ENCODE measurements at places on chromosomes 16 and 17. TPM values are rescaled to one million over a fixed set of nuclear protein-coding genes. Genes with fewer than 3 reads are reported as not detected.

ADAP2 gene
- 0.77 TPM for total RNA-seq

- no peak for DNase-seq
These were observed 11.4 kb downstream of the NDUFAF8 start for GRCh38 chr17:81250286-81251093.

DNA sequence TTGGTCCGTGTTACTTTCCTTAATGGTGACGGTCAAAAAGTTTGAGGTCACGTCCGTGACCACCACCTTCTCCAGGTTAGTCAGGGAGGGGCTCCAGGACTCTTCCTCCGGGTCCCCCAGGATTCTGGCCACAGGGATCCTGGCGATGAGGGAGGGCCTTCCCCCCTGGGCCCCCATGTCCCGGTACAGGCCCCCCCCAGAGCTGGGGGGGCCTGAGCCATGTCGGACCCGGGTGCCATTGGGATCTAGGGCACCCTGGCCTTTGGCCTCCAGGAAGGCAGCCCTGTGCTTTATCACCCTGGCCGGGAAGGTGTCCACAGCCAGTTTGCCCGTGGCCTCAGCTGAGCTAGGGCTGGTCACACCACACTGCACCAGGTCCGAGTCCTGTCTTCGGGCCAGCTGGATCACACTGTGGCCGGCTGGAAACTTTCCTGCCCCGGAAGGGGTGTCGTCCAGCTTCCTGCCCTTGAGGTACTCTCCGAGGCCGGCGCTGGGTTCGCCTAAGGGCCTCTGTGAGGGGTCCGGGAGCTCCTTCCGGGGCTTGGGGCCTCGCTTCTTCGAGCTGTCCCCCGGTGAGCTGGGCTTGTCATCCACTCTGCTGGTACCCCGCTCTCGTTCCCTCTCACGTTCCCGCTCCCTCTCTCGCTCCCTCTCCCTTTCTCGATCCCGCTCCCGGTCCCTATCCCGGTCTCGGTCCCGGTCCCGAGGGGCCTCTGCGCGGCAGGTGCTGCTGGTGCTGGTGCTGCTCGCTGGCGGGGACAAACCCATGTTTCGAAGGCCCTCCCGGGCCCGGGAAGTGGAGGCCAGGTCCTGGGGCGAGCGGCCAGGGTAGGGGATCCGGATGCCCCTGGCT, 2.0 kb downstream of the CBX8 start:
- DNase-seq: no peak

- no peak for DNase-seq
These were observed 20.1 kb downstream of the RAB11FIP3 start for GRCh38 chr16:445566-445965.

DNA sequence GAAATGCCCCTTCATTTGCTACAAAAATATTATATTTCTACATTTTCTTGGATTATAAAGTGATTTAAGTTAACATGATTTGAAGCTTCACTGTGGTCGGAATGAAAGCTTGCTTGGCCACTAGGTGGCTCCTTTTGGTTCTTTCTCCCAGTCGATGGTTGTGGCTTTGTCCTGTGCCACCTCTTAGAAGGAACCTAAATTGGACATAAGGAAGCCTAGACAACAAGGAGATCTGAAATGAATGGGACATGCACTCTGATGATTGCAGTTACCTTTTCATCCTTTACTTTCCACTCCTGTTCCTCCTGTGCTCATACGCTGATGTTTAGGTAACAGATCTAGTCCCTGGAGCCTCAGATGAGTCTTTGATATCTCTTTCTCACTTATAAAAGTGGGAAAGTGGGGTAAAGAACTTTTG, 39.2 kb downstream of the FTO start:
- peak; percentile 47 for DNase-seq

GRCh38 chr17:43832168-43832975, 574 bp downstream of the MPP3 start:
- DNase-seq: peak; percentile 50

DNA sequence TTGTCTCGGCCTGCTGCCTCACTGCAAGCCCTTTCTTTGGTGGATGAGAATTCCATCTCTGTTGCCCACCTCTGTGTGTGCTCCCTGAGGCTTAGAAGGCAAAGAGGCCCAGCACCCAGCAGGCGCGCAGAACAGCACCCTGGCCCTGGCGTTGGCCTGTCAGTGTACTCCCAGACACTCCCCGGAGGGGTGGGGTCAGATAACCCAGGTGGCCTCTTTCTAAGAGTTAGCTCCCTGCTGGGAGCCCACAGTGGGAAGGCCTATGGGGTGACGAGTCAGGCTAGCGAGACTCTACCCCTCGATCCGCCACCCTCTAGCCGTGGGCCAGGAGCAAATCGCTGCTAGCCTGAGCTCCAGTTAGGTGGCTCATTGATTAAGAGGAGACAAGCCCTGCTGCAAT, 38.1 kb downstream of the SRL start:
- no peak for DNase-seq

ZNF469 gene
- total RNA-seq: 0.39 TPM

DNA sequence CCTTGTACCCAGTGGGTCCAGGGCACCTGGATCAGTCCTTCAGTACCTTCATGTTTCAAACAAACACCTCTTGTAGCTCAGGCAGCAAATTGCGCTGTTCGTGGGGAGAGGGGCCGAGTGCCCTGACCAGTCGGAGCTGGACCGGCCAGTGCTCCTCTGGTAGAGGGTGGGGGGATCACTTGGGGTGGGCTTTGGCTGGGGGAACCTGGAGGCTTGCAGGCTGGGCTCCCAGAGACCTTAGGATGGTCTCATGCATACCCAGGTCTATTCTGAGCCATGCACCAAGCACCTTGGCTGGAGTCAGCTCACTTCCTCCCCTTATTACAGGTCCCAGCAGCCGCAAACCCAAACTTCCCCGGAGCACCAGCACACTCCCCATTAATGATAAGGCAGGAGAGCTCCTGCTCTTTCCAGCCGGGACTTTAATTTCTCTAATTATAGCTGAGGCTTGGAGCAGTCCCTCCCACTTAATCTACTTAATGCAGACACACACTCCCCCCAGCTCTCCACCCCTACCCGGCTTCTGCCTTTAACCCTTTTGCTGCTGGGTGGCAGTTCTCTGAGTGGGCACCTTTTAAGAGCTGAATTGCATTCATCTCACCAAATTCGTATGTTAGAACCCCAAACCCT, 26.3 kb upstream of the MGAT5B start:
- no peak for DNase-seq

DNA sequence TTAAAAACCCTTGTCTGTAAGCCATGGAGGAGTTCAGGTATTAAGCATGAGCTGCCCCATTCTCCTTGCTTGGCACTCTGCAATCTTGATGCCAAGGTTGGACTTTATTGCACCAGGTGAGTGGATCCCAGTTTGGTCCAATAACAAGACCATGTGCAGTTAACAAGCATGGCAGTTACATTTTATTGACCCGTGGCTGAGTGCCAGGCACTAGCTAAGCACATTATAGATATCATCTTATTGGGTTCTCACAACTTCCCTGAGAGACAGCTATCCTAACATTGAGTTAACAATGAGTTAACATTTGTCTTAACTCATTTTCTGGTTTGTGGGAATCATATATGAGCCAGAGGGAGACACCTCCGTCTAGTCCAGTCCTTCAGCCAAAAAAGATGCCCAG, 21.8 kb downstream of the LYRM9 start:
- no peak for DNase-seq

SRCIN1 gene
- under 0.01 TPM for total RNA-seq

Data from dermis microvascular lymphatic vessel endothelial cell (primary cell).